ENCODE measurements at places on chromosomes 7 and 10. TPM values are rescaled to one million over a fixed set of nuclear protein-coding genes. Genes with fewer than 3 reads are reported as not detected.

Gene KCNH2
- total RNA-seq: 1.2 TPM

- H3K27ac ChIP-seq: no peak overlapping the region
- H3K36me3 ChIP-seq: no peaks in the 10 kb centered on the region
- no peaks in the 10 kb centered on the region for H3K27me3 ChIP-seq
- no peak for DNase-seq
Measured at GRCh38 chr10:36761121-36761520, 364.3 kb upstream of the ANKRD30A start.

Gene SLC26A3
- total RNA-seq: not detected

DNA sequence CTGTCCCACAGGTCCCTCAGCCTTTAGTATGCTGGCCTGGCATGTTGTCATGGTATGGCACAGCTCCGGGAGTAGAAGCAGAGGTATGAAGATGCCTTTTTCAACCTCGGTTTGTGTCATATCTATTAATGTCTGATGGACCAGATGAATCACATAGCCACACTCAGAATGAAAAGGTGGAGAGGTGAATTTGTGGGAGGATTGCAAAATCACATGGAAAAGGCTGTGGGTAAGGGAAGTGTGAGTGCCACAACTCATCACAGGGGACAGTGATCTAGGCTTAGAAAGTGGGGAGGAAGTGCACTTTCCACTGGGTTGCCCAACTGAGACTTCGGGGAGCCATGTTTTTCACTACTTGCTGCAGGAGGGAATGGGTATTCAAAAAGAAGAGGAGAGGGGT lies 190.7 kb downstream of the WDR11 start:
- no peak overlapping the region for H3K4me3 ChIP-seq
- H3K27ac ChIP-seq: no peak overlapping the region
- DNase-seq: no peak
- H3K27me3 ChIP-seq: no peaks in the 10 kb centered on the region

Gene PTPRE
- total RNA-seq: 41.9 TPM

Gene TMEM213
- total RNA-seq: not detected
